ENCODE measurements at places on chromosomes 4 and X. TPM values are rescaled to one million over a fixed set of nuclear protein-coding genes. Genes with fewer than 3 reads are reported as not detected.

The ZAR1 gene
- not detected for total RNA-seq

The BCOR gene
- total RNA-seq = 2.5 TPM

The AMOT gene
- 0.23 TPM for total RNA-seq

The SMPX gene
- total RNA-seq = not detected

The ETDA gene
- not detected for total RNA-seq

The MAGEB2 gene
- total RNA-seq = not detected

The FHIP1A gene
- total RNA-seq = under 0.01 TPM

The ANK2 gene
- total RNA-seq = 17.0 TPM

The POLN gene
- total RNA-seq = 2.4 TPM

The ABLIM2 gene
- total RNA-seq = 0.12 TPM

The TBCK gene
- 28.3 TPM for total RNA-seq

The SPANXB1 gene
- total RNA-seq = not detected

The PCDH10 gene
- 0.12 TPM for total RNA-seq

The ERCC6L gene
- not detected for total RNA-seq

The MOSPD2 gene
- 12.8 TPM for total RNA-seq

The TBX22 gene
- total RNA-seq = not detected

The TMPRSS11F gene
- not detected for total RNA-seq

The STATH gene
- not detected for total RNA-seq

The GATA1 gene
- not detected for total RNA-seq

The RPS6KA6 gene
- 1.2 TPM for total RNA-seq

The BTK gene
- not detected for total RNA-seq

The TMEM255A gene
- not detected for total RNA-seq

The SUPT20HL2 gene
- total RNA-seq = not detected

The ASB12 gene
- total RNA-seq = not detected

The ADGRA3 gene
- 22.1 TPM for total RNA-seq

The INTS12 gene
- total RNA-seq = 6.1 TPM

The OPHN1 gene
- total RNA-seq = 2.7 TPM

The FAM9C gene
- not detected for total RNA-seq

The LIMCH1 gene
- 77.9 TPM for total RNA-seq

The FATE1 gene
- total RNA-seq = not detected
